ENCODE measurements at places on chromosomes 6 and 20.

GRCh38 chr6:121932076-121932991 is 467.1 kb upstream of the HSF2 start:
- no peak for DNase-seq

GRCh38 chr6:32969685-32970412 is 1.5 kb downstream of the BRD2 start:
- peak; percentile 68 for DNase-seq

GRCh38 chr20:60313614-60314013 is 355.4 kb downstream of the CDH26 start:
- no peak for DNase-seq

GRCh38 chr6:106099235-106099537 is 13.1 kb downstream of the PRDM1 start:
- no peak for DNase-seq

- no peak for DNase-seq
Observed at GRCh38 chr20:62212299-62212698, 7.8 kb downstream of the HRH3 start.

DNA sequence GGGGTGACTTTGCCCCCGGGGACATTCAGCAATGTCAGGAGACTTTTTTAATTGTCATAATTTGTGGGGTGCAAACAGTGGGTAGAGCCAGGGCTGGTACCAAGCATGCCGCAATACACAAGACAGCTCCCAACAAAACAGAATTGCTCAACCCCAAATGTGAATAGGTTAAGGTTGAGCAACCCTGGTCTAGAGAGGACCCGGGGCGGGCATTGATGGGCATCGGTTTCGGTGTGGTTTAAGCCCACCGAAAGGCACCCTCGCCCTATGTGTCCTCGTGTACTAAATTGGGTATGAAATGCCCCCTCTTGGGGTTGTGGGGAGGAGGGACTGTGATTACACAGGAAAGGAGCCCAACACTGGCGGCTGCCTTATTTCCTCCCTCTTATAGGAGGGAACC is 36.0 kb downstream of the KIAA1755 start:
- peak; percentile 54 for DNase-seq

- no peak for DNase-seq
Observed at GRCh38 chr20:51622004-51622874, 79.7 kb upstream of the NFATC2 start.

- no peak for DNase-seq
Observed at GRCh38 chr20:13264907-13265306, 43.8 kb downstream of the ISM1 start.

Data from HL-60 (cell line).